ENCODE measurements at places on chromosomes 1 and 21. TPM values are rescaled to one million over a fixed set of nuclear protein-coding genes. Genes with fewer than 3 reads are reported as not detected.

The DNM3 gene
- total RNA-seq, result 4.7 TPM

The VASH2 gene
- 43.8 TPM for total RNA-seq

The HSD11B1 gene
- total RNA-seq, result not detected

The RNF11 gene
- total RNA-seq, result 76.7 TPM

DNA sequence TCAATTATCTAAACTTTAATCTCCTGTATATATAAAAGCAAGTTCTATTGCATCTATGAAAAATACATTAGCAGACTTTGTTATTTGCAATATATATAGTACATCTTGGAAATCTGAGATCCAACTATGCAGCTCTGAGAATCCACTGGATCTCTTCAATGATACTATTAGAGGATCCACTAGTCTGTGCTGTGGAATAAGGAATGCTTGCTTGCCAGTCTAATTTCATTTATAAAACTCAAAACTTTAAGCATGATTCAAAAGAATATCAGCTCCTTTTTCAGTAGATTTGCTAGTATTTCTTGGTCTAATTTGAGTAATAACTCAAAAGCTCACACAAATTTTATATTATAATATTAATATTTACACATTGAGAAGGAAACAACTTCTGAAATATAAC, 115.1 kb downstream of the SPATA6 start:
- peaks cover 4% of the 10 kb centered on the region for H3K36me3 ChIP-seq
- DNase-seq, result no peak
- H3K27me3 ChIP-seq, result no peaks in the 10 kb centered on the region
- peaks cover 6% of the 10 kb centered on the region for H3K4me1 ChIP-seq

- H3K4me1 ChIP-seq, result peaks cover 16% of the 10 kb centered on the region
- DNase-seq, result peak; percentile 3
- H3K4me3 ChIP-seq, result no peak overlapping the region
- peak overlapping the region; percentile 44 for H3K27ac ChIP-seq
- peaks cover 10% of the 10 kb centered on the region for H3K27me3 ChIP-seq
These were observed 96.4 kb downstream of the GLIS1 start for GRCh38 chr1:53642607-53643006.

DNA sequence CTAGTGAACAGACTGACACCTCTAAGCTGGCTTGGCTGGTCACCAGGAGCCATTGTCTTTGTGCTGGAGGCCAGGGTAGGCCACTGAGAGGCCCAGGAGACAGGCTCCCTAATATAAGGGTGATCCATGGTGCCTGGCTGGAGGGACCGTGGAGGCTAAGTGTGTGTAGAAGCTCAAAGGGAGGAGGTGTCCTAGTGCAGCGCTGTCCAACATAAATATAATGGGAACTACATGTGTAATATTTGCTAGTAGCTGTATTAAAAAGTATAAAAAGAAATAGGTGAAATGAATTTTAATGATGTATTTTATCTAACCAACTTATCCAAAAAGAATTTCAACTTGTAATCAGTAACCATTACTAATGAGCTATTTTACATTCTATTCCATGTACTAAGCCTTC, 35.0 kb downstream of the SOX13 start:
- peak overlapping the region; percentile 89 for H3K27ac ChIP-seq
- no peaks in the 10 kb centered on the region for H3K27me3 ChIP-seq
- DNase-seq, result no peak
- H3K36me3 ChIP-seq, result no peaks in the 10 kb centered on the region
- H3K4me1 ChIP-seq, result peaks cover 30% of the 10 kb centered on the region

- H3K27ac ChIP-seq, result no peak overlapping the region
- H3K4me1 ChIP-seq, result peaks cover 17% of the 10 kb centered on the region
- no peak for DNase-seq
These were observed 180.2 kb downstream of the C1orf21 start for GRCh38 chr1:184567009-184567408.

All from mesothelial cell of epicardium (in vitro differentiated cells).